ENCODE measurements at places on chromosomes 3 and 15.

- DNase-seq: no peak
Measured at GRCh38 chr15:72338617-72339321, 18.8 kb upstream of the CELF6 start.

GRCh38 chr15:40942337-40942854 lies 10.9 kb upstream of the CHAC1 start:
- no peak for DNase-seq

DNA sequence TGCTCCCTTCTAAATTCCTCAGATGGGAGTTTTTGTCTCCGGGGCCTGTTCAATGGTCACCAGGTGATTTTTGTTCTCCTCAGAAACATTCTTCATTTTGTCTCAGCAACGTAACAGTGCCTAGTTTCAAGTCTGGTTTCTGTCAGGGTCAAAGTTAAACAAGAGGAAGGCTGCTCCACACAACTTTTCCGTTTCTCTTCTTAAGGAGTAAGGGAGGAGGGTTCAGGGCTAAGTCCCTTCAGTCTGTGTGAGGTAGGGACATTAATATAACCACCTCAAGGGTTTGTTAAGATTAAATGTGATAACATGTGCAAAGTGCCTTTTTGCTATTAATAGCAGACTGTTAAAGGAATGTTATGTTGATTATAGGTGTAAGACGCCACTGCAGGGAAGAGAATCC lies 41.8 kb downstream of the HOMER2 start:
- DNase-seq: no peak

GRCh38 chr3:196168808-196169391 lies 42.3 kb downstream of the ZDHHC19 start:
- no peak for DNase-seq

DNA sequence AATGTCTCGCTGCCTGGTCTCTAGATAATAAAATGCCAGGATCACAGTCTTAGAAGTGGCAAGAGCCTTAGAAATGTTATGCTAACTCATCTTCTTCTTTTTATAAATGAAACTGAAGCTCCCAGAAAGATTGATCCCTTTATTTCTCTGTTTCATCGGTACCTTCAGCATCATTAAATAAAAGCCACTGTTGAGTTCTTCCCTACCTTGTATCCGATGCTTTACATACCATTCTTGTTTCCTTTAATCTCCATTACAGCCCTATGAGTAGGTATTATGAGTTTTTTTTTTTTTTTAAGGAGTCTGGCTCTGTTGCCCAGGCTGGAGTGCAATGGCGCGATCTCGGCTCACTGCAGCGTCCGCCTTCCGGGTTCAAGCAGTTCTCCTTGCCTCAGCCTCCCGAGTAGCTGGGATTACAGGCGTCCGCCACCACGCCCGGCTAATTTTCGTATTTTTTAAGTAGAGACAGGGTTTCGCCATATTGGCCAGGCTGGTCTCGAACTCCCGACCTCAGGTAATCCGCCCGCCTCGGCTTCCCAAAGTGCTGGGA lies 815 bp upstream of the ABCC5 start:
- DNase-seq: no peak

- no peak for DNase-seq
Measured at GRCh38 chr3:28951772-28952556, 328.9 kb upstream of the RBMS3 start.

DNA sequence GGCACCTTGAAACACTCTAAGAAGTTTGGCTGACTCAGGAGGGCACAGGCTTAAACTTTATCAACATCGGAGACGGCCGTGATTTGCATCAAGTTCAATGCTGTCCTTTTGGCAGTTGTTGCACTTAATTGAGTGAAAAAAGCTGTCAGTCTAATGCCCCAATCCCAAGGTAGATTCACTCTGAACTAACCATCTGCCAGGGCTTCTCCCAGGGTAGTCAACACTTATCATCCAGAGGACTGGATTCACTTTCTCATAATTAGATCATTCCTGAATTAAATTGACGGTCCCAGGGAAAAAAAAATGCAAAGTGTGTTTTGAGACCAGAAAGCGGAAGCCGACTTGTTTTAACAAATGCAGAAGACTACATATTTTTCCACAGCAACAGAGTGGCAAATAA lies 28.5 kb downstream of the RORA start:
- no peak for DNase-seq

DNA sequence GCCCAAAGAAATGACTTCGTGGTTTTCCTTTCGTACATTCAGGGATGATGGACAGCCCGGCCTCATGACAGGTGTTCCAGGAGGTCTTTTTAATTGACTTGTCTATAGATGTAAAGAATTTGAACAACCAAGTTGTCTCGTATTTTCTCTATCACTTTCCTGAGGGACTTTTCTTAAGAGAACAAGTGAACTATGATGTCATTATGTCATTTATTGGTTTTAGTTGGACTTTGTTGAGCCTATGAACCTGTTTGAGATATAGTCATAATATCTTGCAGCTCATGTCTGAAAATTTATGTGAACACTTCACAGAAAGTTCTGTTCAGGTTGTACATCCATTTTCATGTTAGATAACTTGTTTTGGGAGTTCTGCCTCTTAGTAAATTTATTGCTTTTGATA lies 89.2 kb downstream of the RBMS3 start:
- DNase-seq: no peak

Measured in stimulated activated CD8-positive, alpha-beta memory T cell treated with anti-CD3 and anti-CD28 coated beads, Interleukin-7, amount 100 ng/mL, for 4 hours (primary cell).